ENCODE measurements at places on chromosomes 2 and 18.

DNA sequence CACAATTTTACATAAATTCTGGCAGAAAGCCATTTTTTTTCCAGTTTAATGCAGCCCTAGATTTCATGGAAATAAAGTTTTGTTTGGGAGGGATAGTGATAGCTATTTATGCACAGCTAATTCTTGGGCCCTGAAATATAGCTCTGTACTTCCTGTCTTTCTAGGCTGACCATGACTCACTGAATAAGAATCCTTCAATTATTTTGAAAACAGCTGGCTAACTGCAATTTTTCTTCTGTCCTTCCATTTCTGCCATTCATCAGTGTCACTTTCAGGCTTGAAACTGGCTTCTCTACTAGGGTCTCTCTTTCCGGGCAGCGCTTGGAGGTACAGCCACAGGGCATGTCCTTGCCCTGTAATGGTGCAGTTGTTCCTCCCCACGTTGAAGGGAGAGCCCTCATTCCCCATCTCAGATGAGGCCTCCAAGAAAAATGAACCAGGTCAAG is 97.1 kb upstream of the TMEM178A start:
- no peak for DNase-seq

GRCh38 chr2:40540026-40540425 is 88.1 kb upstream of the SLC8A1 start:
- no peak for DNase-seq

DNA sequence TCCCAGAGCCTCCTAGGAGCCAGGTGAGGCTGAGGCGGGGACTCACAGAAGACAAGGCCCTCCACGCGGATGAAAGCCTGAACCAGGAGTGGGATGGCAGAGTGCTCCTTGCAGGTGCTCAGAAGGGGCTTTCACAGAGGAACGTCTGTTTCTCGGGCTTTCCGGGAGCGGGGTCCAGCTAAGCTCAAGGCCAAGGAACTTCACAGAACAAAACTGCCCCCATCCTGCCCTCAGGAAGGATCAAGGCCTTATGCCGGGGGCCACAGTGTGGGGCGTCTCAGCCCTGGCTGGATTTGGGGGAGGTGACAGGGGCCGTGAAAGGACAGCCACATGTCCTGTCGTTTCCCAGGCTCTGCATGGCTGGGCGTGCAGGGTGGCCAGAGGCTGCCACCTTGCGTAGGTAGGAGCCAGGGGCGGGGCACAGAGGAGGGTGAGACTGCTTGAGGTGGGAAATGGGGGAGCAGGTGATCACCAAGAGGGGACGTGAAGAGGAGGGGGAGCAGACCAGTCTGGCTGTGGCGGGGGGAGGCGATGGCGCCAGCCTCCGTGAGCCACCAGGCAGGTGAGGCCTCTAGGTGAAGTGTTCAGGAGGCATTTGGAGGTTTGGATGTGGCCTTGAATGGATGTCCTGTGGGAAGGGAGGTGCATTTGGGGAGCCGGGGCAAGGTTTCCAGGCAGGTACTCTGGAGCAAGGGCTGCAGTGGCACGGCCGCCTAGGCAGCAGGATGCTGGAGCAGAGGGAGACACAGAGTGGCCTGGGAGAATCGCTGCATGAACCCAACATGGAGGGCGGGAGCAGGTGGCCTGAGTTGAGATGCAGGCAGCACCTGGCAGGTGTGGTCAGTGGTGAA is 79.1 kb downstream of the TWIST2 start:
- DNase-seq, result no peak

DNA sequence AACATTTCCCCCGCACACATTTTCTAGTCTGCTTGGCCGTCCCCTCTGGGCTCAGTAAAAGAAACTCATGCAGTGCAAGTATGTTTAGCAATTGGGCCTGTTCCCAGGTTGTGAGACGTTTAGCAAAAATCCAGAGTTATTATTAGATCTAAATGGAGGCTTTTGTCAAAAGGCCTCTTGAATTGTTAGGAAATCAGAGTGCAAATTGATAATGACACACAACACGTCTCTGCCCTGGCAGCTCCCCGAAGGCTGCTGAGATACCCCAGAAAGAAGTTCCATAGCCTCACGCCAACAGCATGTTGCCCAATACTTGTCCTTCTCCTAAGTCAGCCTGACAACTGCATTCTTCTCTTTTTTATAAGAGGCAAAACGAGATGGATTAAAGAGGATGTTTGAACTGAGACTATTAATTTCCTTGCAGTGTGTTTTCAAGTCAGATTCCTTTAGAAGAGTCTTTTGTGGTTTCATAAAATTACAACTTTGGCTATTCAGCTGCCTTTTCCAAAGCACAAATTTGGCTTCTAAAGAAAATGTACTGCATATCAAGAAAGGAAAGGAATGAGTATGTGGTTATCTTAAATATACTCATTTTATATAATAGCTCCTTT is 202.2 kb downstream of the TRIB2 start:
- DNase-seq, result no peak

GRCh38 chr2:181076658-181077057 is 96.3 kb downstream of the UBE2E3 start:
- DNase-seq, result no peak

DNA sequence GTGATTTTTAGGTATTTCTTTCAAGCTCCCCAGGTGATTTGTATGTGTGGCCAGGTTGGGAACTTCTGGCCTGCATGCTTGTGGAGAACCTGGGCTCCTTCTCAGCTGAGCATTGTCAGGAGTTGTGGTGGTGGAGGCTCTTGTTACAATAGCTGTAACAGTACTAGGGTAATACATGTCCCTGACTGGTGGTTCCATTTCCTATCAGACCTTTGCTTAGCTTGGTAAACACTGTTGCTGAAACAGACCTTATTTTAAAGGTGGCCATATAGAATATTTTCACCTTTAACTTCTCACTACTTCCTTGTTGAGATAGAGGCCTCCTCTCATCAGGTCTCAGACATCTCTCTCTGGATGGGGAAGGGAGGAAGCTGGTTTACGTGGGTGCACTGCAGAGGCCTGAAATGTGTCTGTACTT is 79.2 kb downstream of the SETBP1 start:
- no peak for DNase-seq

DNA sequence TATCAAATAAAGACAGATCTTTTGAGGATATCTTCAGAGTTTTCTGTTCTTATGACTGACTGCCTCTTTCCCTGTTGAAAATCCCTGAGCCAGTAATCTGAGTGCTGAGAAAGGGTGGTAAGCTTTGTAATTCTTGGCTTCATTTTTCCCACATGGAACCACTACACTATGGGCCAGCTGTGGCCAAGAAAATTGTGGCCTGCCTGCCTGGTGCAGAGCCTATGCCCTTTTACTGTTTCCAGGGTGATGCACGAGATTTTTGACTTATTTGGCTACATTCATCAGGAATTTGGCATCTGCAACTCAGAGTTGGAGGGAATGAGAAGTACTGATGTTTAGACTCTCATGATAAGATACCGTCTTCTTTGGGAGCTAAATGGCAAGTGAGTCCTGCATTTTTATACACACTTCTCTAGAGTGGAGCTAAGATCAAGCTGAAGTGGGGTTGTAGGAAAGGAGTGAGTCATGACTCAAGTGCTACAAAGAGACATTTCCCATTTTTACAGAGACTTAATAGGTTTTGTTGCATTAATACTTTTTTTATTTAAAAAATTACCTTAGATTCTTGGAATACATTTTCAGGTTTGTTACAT is 328.2 kb upstream of the CDH7 start:
- no peak for DNase-seq

DNA sequence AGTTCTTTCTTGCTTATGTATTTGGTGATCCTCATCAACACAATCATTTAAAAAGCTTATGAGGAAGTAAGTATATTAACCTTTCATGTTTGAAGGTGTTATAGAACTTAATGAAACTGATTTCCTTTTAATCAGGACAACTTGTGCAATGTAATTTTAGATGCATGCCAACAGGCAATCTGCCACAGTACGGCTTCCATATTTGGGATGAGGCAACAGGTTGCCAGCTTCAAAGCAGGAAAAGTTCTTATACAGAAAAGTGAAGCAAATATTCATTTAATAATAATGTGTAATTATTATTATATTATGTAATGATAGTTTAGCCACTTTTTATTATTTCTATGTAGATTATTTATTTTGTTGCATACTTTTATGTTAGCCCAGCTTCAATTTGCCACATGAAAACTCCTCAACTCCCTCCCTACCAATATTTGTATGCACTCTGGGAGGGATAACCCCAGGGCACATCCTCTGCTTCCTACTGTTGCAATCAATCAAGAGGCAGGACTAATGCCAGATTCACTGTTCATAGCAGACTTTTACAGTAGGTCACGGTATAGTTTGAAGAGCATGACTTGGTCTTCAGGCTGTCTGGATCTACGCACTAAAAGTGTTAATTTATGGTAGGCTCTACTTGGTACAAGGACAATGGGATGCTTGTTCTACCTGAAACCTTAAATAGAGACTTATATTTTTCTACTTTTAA is 277.2 kb downstream of the AGPS start:
- no peak for DNase-seq

DNA sequence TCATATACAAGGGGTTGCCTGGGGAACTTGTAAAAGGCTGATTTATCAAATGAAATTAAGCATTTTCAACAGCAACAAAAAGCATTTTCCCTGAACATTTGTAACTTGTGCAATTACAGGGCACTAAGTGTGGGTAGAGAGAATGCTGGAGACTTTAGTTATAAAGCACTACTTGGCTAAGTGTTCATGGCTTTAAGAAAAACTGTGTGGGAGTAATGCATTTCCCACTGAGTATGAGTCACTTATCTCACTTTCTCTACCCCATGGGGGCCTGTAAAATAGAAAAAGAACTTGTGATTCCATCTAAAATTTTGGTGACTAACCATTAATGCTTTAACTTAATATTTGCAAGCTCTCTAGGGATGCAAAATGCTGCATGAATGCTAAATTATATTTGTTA is 193.4 kb downstream of the CCDC102B start:
- no peak for DNase-seq

- DNase-seq, result no peak
Measured at GRCh38 chr2:70078384-70078783, 8.9 kb upstream of the PCBP1 start.

DNA sequence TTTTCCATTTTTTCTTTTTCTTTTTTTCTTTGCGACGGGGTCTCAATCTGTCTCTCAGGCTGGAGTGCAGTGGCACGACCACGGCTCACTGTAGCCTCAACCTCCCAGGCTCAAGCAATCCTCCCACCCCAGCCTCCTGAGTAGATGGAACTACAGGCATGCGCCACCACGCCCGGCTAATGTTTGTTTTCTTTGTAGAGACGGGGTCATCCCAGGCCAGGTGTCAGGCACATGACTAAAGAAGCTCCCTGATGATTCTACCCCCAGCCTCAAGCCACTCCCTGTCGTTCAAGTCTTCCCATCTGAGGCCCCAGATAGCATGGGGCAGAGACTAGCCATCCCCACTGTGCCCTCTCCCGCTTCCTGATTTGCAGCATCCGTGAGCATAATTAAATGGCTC is 9.8 kb upstream of the FZD5 start:
- DNase-seq, result no peak

DNA sequence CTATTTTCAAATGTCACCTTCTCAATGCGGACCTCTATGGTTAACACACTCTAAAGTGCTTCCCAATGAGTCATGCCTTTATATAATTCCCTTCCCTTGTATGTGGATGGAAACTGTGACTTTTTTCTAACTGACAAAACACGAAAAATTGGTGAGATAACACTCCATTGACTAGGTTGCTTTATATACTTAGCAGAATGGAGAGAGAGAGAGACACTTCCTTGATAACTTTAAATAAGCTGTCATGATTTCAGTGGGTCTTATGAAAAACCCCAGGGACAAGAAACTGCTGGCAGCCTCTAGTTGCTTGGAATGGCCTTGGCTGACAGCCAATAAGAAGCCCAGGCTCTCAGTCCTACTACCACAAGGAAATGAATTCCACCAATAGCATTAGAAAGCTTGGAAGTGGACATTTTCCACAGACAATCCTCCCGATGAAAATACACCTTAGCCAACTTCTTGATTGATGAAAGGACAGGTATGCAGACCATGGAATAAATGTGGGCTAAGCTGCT is 322.2 kb downstream of the ZNF804A start:
- DNase-seq, result no peak

GRCh38 chr2:164015328-164016123 is 279.7 kb upstream of the FIGN start:
- DNase-seq, result no peak

DNA sequence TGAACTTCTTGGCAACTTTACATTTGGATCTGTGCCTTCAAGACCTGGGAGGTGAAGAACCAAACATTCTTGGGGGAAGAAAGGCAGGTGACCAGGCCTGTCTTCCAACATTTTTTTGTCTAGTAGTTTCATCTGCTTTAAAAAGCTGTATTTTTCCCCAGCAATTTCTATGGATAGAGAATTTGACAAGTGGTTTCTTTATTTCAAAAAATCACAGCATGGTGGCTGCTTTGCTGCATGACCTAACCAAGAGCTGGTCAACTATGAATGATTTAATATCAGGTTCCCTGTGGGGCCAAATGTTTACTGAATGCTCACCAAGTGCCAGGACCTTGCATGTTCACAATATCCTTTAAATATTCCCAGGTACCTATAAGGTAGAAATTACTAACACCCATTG is 19.1 kb downstream of the LRP2 start:
- no peak for DNase-seq

- DNase-seq, result no peak
Measured at GRCh38 chr2:174780191-174780840, 16.0 kb upstream of the CHRNA1 start.

- DNase-seq, result no peak
Measured at GRCh38 chr2:71578767-71579342, 125.5 kb downstream of the DYSF start.

GRCh38 chr2:68828887-68829708 is 42.1 kb downstream of the BMP10 start:
- peak; percentile 96 for DNase-seq

DNA sequence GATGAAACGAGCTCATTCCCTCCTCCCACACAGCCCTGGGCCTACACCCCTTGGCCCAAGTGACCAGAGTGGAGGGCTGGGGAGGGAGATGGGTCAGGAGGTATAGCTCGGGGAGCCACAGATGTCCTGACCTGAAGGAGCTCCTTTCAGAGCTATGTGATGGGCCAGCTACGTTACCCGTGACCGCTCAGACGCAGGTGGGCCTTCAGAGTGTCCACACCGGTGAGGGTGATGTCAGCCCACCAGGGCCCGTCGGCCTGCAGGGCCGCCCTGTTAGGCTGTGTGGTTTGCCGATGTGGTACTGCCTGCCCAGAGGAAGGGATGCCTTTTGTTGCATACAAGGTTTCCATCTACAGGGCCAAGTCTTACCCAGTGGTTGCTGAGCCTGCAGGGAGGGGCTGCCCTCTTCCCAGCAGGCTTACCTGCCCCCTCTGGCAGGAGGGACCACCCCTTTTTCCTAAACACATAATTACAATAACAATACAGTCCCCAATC is 41.8 kb upstream of the FOSL2 start:
- DNase-seq, result no peak

DNA sequence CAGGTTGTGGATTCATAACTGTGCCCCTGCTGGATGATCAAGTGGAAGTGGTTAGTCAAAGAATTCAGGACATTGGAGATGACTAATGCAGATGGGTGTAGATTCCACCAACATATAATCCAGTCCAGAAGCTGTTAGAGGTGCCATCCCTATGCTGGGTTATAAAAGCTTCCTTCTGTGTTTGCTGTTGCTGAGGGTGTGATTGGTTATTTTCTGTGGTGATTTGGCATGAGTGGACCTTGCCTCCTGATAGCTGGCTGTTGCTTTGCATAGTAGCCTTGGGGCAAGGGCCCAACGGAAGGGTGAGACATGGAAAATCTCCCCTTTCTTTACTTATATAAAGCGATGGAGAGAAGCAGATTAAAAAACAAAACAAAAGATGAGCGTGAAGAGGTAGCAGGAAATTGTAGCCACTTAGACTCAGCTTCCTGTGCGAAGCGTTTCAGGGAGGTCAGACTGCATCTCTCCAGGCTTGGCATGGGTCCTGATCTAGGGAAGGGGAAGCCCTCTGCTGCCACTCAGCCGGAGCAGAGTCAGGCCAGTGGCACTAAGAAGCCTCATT is 190.4 kb downstream of the FMNL2 start:
- no peak for DNase-seq

- DNase-seq, result no peak
Measured at GRCh38 chr18:44883671-44884070, 203.0 kb downstream of the SETBP1 start.
